Stimulated activated CD4-positive, alpha-beta T cell treated with anti-CD3 and anti-CD28 coated beads, TNF-alpha, amount 100 ng/mL, for 1 hour (primary cell): ENCODE measurements at places on chromosomes 16 and 17.

- DNase-seq = no peak
These were observed 114.3 kb downstream of the ABCC1 start for GRCh38 chr16:16063683-16064082.

DNA sequence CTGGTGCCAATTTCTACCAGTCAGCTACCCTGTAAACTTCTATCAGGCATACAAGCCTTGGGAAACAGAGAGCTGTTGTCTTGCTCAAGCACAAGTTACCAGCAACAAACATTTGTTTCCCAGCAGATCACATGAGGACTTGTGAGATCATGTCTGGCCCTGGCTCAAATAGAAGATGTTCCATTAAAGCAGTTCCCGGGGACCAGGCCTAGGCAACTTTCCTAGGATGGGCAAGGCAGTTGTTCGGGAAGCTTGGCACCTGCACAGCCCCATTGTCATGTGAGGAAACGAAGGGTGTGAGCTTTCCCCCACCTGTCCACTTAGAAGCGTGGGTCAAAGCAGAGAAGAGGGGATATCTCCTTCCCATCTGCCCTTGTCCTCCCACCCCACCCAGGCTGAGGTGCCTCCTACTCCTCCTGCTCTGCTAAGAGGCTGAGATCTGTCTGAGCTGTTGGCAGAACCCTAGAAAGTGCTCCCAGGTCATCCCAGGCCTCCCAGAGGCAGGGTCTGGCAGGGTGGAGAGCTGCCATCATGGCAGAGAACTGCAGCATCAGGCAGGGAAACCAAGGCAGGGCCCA lies 11.2 kb upstream of the SLC47A2 start:
- DNase-seq = no peak

GRCh38 chr16:11784038-11784369 lies 13.1 kb downstream of the ZC3H7A start:
- no peak for DNase-seq

GRCh38 chr16:5071681-5072333 lies at the start of gene ALG1:
TSS of gene ALG1 (plus strand) at chr16:5071843. CDS start at chr16:5071850, 7 bp downstream.
- DNase-seq = peak; percentile 80

DNA sequence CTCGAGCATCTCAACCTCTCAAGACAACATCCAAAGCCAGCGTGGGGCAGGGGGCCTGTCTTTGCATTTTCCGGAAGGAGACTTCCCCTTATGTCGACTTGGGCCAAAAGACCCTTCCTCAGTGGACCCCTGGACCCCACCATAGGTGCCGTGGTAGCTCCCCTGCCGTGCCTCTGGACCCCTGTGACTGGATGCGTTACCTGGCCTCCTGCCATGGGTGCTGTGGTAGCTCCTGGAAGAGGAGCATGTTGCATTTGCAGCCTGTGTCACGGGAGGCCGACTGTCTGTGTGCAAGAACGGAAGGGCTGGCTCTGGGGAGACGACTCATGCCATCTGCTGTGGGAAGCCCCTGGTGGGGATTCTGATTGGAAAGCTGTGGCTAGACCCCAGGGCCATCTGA lies 130.1 kb downstream of the FOXL1 start:
- no peak for DNase-seq

GRCh38 chr17:4527566-4528125 lies 27.5 kb downstream of the MYBBP1A start:
- no peak for DNase-seq

GRCh38 chr17:10812674-10813073 lies 8.8 kb upstream of the TMEM238L start:
- DNase-seq = no peak

DNA sequence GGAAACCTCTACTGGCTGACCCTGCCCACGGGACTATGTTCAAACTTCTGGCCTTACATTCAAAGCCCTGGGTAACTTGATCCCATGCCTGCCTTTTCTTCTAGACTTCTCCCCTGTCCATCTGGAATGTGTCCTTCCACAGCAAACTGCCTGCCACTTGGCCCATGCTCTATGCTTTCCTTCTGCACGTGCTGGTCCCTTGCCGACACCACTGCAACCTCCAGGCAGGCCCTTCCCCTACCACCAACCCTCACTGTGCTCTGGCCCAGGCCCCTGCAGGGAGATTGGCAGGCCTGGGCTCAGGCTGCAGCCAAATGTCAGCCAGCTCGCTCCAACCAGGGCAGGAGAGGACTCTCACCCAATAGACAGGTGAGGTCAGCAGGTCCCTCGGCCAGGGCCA lies 11.0 kb downstream of the HSD11B2 start:
- DNase-seq = no peak

DNA sequence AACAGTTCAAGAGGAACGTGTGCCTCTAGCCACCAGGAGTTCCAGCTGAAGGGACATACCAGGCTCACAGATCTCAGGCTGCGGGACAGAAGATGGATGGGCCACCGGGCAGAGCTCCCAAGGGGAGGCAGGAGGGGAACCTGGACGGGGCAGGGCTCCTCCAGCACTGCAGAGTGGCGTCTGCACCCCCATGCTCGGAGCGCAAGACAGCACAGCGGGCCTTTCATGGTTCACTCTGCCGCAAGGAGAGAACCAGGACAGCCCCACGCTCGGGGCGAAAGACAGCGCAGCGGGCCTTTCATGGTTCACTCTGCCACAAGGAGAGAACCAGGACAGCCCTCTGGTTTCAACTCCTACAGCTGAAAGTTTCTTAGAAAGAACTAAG lies 20.6 kb downstream of the SLC38A10 start:
- no peak for DNase-seq

DNA sequence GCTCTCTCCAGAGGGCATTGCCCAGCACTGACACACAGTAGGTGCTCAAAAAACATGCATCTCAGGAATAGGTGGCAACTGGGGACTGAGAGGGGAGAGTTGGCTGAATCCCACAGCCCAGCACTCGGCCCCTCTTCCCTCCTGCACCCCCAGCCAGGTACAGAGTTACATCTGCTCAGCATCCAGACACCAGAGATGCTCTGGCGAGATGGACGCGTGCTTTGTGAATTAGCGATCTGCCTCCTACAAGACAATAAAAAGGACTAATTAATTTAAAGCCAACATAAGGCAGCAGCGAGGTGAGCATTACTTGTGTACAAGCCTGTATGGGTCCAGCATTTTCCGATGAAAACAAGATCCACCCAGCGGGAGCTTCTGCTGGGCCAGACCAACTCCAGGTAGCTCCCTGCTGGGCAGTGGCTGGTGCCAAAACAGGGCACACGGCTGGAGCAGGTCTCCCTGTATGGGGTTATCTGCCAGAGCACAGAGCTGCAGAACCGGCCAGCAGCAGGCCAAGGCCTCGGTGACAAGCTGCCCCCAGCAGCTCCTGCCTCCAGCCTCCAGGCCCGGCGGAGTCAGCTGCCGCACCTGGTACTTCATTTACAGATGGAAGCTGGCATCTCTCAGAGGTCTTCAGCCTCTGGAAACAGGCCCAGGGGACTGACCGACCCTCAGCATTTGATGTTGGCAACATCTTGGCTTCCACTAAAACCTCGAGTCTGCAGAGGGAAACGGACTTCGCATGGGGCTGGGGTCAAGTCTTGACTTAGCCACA lies 219.7 kb upstream of the SDK2 start:
- no peak for DNase-seq

DNA sequence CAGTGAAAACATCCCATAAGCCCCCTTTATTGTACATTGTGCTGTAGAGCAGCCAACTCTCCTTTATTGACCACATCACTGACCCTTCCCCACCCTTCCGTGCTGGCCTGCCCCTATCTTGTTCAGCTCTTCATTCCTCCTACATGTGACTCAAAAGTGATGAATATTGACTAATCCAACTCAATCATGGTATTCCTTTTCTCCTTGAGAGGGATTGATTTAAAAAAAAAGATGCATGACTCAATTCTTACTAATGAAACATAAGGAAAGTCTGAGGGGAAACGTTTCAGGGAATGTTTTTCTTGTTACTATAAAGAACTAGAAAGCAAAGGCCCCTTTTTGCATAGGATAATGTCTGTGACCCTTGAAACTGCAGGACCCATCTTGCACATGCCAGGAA lies 125.2 kb upstream of the SOX9 start:
- DNase-seq = no peak

- no peak for DNase-seq
These were observed 115.1 kb downstream of the HIC1 start for GRCh38 chr17:2170023-2170422.

DNA sequence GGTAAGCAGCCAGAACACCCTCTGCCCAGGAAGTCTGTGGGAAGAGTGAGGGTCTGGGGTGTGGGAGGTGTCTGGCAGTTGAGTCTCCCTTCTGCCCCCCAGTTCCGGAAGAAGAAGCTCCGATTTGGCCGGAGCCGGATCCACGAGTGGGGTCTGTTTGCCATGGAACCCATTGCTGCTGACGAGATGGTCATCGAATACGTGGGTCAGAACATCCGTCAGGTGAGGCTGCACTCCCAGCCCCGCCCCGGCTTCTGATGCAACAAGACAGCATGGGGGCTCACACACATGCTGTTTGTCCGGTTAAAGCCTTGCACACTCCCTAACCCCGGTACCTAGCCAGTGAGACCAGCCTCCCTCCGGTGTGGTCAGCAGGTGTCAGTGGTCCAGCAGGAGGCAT lies 4.0 kb upstream of the HSD3B7 start:
- DNase-seq = no peak

GRCh38 chr16:84844559-84845495 lies 25.0 kb downstream of the CRISPLD2 start:
- no peak for DNase-seq

DNA sequence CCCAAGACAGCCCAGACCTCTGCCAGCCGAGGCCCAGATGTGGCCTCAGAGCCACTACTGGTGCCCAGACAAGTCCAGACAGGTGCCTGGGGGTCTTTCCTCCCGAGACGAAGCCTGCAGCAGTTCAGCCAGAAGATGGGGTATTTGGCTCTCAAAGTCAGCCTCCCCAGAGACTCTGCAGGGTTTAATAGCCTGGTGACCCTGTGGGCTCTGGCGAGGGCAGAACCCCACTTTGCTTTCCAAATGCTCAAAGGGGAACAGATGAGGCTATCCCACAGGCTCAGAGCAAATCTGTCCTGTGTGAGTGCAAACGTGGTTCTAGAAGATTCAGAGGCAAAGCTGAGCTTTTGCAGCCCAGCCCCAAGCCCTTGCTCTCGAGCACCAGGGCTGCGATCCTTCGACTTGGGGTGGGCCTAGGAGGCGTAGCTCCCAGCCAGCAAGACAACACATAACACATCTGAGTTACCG lies 236.0 kb downstream of the MRTFB start:
- DNase-seq = no peak

DNA sequence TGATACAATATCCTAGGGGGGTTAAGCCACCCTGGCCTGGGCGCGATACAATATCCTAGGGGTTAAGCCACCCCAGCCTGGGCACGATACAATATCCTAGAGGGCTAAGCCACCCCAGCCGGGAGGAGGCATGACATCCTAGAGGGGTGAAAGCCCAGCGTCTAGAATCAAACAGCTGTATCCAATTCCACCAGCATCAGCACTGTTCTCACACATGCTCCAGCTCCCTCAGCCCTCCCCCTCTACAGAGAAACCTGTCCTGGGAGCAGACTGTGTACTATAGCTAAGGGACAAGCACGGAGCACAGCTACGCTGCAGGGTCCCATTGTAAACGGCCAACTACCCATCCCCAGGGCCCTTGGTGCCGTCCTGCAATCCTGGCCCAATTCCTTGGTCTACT lies 6.2 kb downstream of the GINS2 start:
- no peak for DNase-seq

- DNase-seq = peak; percentile 72
These were observed at the start of gene TMEM107 for GRCh38 chr17:8176197-8176940. TSS of gene TMEM107 (minus strand) at chr17:8176380. CDS start at chr17:8176286, 94 bp downstream.
